ENCODE measurements at places on chromosomes 16 and 17.
A peak's percentile ranks its signal among the peaks of the same experiment; 100 is the strongest.

DNA sequence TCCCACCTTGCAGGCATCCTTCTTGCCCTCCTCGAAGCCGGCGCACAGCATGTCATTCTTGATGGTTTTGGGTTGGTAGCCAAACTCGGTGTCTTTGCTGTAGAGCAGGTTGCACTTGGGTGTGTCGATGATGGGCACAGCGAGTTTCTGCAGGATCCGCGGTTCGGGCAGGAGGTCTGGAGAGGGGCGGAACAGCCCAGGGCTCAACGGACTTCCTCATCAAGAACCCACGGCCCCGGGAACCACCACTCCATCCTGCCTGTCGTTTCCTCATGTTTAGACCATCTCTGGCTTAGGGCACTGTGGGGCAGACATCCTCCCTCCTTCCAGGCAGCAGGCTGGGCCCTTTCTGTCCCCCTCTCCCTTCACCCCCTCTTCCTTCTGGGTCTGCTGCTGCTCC lies 6.5 kb downstream of the PRSS27 start:
- no peak for DNase-seq

GRCh38 chr16:57263541-57264351 lies 18.7 kb downstream of the ARL2BP start:
- DNase-seq, result no peak

- DNase-seq, result no peak
Observed at GRCh38 chr16:48537909-48538745, 71.9 kb downstream of the N4BP1 start.

- no peak for DNase-seq
Observed at GRCh38 chr17:44971776-44972483, 3.8 kb upstream of the C1QL1 start.

GRCh38 chr17:7132511-7133094 lies 18.0 kb upstream of the ASGR2 start:
- DNase-seq, result no peak

DNA sequence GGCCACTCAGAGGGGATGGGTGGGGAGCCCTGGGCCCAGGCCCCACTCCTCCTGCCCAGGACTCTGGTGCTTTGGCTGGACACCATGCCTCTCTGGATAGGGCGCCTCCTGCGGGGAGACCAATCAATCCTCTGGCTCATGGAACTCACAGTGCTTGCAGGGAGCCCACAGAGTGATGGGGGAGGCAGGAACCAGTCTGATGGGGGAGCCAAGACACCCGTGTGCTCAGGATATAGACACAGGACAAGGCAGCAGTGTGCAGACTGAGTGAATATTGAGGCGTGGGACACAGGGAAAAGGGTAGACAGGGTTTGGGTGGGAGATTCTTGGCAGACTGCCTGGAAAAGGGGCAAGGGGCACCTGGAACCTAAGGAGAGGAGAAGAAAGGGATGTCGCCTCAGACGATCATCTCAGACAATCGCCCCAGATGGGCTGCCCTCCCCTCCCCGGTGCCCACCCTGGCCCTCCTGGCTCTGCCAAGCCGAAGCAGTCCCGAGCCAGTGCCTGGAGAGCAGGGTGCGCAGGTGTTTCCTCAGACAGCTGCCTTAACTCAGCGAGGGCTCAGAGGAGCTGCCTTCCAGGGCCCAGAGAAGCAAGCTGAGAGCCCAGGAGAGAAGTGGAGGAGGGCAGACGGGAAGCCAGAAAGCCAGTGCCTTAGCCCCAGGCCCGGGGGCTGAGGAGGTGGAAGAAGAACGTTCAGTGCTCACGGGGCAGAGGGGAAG lies 37.4 kb upstream of the DLX4 start:
- no peak for DNase-seq

GRCh38 chr17:73396431-73397277 lies 84.9 kb upstream of the CDC42EP4 start:
- DNase-seq, result no peak

DNA sequence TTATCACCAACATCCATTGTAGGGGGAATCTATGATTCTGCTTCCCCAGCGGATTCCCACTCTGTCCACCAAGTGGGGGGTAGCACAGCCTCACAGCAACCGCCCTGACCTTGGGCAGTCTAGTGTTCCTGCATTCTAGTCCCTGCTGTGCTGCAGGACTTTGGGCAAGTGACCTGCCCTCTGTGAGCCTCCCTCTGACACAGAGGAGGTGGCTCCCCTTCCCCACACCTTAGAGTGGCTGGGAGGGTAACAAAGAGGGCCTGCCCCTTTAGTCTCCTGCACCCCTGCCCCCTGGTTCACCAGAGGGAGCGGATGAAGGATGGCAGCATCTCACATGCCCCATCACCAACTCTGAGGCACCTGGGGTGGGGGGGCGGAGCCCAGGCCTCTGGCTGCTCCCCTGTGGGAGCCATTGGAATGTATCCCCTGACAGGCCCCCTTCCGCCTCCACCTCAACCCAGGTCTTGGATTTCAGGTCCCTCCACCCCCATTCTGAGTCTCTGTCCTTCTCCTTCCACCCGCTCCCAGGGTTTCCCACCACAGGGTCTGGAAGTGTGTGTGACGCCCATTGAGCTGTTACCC lies 10.1 kb downstream of the GAS2L2 start:
- no peak for DNase-seq

DNA sequence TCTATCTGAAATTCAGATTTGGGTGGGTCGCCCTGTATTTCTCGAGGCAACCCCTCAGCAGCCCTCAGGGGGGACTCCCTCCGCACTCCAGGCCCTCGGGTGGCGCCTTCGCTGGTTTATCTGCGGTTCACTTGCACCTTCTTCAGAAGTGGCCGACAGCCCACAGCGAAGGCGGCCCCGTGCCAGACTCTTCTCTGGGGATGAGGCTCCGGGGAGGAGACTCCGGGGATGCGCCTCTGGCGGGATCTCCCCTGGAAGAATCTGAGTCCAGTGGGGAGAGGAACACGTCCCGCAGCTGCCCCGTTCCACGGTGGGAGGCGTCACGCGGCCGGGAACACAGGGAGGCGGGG lies 63.9 kb upstream of the DNAJA2 start:
- DNase-seq, result no peak

GRCh38 chr17:68785565-68786486 lies 169.4 kb downstream of the ABCA8 start:
- no peak for DNase-seq

GRCh38 chr16:54986409-54986808 lies 55.7 kb downstream of the IRX5 start:
- DNase-seq, result no peak

- no peak for DNase-seq
Observed at GRCh38 chr17:47618410-47618809, 31.3 kb upstream of the KPNB1 start.

- no peak for DNase-seq
Observed at GRCh38 chr16:58500430-58501241, 693 bp downstream of the NDRG4 start.

GRCh38 chr16:21984062-21984461 lies 16.9 kb downstream of the PDZD9 start:
- no peak for DNase-seq

DNA sequence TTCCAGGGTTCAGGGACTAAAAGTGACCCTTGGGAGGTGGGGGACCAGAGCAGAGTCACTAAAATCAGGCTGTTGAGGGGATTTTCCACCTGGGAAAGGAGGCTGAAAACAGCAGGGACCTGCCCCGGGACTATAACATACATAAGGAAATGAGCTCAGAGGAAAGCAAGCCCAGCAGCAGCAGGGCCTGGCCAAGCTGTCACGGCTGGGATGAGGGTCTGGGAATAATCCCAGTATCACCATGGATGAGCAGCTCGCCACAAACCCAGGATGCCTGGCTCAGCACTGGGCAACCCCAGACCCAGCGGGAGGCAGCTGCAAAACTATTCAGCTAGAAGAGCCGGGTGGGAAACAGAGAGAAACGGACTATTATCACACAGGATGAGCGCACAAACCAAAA lies 72.4 kb downstream of the RPH3AL start:
- DNase-seq, result no peak

DNA sequence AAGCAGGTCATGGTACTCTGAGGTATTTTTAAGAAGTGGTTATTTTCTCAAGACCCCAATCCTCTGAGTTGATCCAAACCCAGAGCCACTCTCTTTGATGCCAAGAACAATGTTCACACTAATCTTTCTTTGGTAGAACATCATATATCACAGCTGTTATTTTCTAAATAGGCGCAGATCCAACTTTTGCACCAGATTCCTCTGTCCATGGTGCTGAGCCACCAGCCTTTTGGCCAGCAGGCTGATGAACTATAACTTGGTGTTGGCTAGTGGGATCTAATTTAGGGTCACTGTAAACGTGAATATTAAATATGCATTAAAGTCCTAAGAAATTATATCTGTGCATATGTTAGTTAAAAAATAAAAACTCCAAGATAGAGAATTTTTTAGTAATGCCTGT lies 7.0 kb upstream of the ZKSCAN2 start:
- DNase-seq, result no peak

- no peak for DNase-seq
Observed at GRCh38 chr16:49277766-49278566, 3.7 kb downstream of the CBLN1 start.

GRCh38 chr16:1650131-1650530 lies 27.9 kb upstream of the JPT2 start:
- DNase-seq, result no peak

DNA sequence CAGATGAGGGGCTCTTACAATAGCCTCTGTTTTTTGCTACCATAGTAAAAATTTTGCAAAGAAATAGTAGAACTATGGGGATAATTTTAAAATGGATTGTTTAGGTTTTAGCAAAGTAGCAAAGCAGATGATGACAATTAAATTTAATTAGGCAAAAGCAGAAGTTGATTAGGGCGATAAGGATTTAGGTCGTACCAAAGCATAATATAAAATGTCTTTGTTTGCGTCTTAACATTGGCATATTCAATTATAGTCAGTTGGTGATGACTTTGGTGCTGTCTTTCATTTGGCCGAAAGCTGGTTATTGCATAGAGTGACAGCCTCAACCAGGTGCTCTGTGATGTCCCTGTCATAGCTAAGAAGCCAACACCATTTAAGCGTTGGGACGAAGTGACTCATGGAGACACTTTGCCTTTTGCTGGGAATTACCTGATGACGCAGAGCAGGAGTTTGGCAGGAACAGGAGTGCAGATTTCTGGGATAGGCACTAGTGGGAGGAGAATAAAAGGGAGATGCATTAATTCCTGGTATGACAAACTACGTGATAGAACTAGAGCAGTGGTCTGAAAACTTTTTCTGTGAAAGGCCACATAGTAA lies 38.3 kb downstream of the MAP2K6 start:
- no peak for DNase-seq

DNA sequence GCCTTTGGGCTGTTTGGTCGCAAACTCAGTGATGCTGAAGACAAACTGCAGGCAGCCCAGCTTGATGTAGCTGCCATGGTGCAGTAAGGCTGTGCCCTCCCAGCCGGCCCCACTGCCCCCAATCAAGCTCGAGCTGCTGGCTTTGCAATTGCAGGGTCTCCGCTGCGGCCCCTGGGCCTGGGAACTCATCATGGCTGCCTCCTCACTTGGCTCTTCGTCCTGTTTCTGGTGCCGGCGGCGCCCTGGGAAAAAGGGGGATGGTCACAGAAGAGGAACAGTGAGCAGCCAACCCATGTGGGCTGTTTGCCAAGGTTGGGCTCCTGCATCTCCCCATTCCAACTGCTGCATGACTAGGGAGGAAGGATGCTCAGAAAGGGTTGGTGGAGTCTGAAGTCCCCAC lies 3.4 kb upstream of the DHRS13 start:
- no peak for DNase-seq

GRCh38 chr17:33520426-33521330 lies 227.6 kb upstream of the ASIC2 start:
- peak; percentile 8 for DNase-seq

DNA sequence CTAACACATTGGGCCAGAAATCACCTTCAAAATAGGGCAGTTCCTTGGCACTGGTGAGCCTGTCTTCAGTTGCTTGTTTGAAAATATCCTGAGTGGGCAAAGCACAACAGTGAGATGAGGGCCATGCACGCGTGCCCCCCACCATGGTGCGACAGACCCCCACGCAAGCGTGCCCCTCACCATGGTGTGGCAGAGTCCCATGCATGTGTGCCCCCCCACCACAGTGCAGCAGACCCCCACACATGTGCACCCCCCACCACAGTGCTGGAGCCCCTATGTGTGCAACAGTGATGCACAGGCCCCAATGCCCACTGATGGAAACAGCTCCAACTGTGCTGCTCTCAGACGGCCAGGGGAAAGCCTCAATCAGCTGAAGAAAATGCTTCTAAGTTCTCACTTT lies 18.8 kb upstream of the TRAP1 start:
- DNase-seq, result no peak

DNA sequence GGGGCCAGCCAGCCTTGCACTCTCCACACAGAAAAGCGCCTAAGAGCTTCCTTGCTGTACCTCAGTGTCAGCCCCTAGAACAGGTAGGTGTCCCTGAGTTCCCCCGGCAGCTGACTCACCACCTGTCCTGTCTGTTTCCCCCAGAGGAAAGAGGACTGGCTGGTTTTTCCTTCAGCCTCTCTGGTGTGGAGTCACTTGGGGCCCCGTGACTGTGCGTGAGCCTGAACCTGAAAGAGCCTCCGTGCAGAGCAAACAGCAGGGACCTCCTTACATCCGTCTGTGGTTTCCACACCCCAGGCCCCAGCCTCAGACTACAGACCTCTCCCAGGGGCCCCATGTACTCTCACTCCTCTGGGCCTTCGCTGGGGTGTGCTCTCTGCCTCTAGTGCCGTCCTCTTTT lies 87.8 kb downstream of the GNAO1 start:
- DNase-seq, result no peak

GRCh38 chr17:56149266-56150036 lies 3.8 kb upstream of the ANKFN1 start:
- DNase-seq, result no peak

- no peak for DNase-seq
Observed at GRCh38 chr17:9436630-9437029, 139.0 kb downstream of the STX8 start.

- no peak for DNase-seq
Observed at GRCh38 chr17:49993423-49994060, 1.5 kb downstream of the DLX3 start.

DNA sequence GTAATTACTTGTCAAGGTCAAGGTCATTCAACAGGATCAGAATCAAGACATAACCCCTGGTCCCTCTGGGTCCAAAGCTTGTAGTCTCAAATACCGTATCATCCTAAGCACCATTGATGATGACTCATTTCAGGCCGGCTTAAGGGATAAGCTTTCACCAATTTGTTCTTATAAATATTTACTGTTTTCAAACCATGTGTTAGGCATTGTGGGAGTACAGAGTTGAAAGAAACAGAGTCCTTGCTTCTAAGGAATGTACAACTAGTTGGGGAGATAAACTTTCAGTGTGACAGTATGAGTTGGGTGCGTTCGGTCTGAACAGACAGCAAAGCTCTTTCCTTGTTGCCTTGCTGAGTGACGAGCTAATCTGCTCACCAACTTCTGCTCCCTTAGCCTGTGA lies 183.5 kb upstream of the MAF start:
- DNase-seq, result no peak

- DNase-seq, result no peak
Observed at GRCh38 chr17:54903375-54903774, 2.7 kb downstream of the TOM1L1 start.

DNA sequence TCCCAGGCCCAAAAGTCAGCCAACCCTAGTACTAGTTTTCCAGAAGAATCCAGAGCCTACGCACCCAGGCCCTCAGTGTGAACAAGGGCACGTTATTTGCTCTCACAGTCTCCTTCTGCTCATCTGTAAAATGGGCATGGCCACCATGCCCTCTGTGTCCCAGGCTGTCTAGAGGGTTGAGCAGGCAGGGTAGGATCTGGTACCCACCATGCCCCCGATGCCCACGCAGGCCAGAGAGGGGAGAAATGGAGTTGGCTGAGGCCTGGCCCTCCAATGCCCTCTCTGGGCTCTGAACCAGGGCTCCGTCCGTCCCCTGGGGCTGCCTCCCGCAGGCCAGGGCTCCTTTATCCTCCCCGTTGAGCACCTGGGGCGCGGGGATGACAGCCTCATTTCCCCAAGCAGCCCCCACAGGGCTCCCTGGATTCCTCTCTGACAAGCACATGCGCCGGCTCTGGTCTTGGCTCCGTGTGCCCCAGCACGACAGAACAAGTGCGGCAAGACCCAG lies 9.1 kb upstream of the BAHCC1 start:
- no peak for DNase-seq

Data from KG1 (cell line).